MCF 10A (cell line): ENCODE measurements at places on chromosomes 6 and 20. TPM values are rescaled to one million over a fixed set of nuclear protein-coding genes. Genes with fewer than 3 reads are reported as not detected.

GRCh38 chr6:111874025-111874415 lies 768 bp upstream of the FYN start:
- no peak for DNase-seq

- DNase-seq = no peak
Measured at GRCh38 chr6:133128191-133128590, 113.0 kb upstream of the EYA4 start.

DNA sequence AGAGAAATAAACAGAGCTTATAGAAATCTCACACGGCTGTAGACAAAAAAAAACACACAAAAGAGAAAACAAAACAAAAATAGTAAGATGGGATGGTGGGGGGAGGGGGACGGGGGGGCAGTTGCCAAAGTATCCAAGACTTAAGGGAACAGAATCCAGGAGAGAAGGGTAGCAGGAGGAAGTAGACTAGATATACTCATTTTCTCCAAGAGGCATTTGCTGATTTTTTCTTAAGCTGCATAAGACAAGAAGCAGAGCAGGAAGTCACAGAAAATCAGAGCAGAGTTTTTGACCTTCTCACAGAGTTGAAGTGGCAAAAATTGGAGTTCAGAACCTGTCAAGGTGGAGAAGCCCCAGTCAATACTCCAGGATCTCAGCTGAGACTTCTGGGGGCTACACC lies 237.7 kb downstream of the HIVEP2 start:
- no peak for DNase-seq

ADAM33 gene
- not detected in 2 replicates for total RNA-seq

DNA sequence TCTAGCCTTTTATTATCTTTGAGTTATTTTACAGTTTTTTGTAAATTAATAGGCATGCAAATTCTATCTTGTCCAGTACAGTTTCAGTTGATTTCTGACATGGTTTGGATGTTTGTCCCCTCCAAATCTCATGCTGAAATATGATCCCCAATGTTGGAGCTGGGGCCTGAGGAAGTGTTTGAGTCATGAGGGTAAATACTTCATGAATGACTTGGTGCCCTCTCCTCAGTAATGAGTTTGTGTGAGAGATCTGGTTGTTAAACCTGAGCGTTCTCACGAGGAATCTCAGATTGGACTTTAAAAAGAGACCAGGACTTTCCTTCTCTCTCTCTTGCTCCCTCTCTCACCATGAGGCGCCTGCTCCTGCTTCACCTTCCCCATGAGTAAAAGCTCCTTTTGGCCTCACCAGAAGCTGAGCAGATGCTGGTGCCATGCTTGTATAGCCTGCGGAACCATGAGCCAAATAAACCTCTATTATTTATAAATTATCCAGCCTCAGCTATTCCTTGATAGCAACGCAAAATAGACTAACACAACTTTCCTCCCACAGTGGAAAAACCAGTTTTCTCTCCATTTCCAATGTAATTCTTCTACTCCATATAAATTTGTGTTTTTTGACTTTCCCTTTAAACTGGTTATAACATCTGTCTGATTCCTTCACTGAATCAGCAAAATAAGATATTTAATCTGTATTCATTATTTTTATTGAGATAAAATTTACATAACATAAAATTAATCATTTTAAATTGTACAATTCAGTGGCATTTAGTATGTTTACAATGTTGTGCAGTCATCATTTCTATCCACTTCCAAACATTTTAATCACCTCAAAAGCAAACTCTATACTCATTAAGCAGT lies 78.7 kb upstream of the PRSS16 start:
- peak; percentile 64 for DNase-seq

DNA sequence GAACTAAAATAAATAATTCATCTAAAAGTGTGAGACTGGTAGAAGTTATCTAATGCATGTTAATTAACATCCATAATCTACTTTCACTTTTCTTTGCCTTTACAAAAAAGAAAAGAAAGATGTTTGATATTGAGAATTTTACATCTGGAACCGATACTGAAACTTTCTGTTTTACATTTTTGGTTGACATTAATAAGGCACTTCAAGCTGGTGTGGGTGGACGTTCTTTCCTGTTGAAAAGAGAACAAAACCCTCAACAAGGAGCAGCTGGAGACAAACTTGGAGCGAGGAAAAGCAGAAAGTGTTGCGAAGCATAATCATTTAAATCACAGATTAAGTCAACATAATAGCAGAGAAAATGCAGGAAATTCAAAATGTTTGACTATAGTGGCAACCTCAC lies 575.2 kb upstream of the ADGRB3 start:
- no peak for DNase-seq

DNA sequence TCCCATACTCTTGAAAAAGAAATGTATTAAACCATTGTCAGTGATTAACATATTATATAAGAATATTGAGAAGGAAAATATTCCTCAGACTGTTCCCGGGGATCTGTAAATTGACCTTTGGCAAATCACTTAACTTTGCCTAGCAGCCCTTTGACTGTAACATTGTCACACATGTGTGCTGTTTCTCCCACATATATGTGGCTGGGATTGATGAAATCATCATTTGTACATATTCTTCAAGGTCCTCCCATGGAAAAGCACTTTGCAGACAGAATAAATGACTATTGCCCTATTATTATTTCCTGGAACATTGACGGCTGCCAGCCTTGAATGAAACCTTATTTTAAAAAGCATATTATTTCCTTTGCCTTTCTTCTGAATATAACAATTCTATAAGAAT lies 36.4 kb upstream of the TRERF1 start:
- DNase-seq = no peak

- DNase-seq = no peak
Measured at GRCh38 chr6:299104-299980, 7.1 kb downstream of the DUSP22 start.

TTBK1 gene
- total RNA-seq = not detected in 2 replicates

LGSN gene
- total RNA-seq = not detected in 2 replicates

- no peak for DNase-seq
Measured at GRCh38 chr20:4985658-4986057, 15.7 kb downstream of the SLC23A2 start.

- no peak for DNase-seq
Measured at GRCh38 chr6:3625980-3626563, 125.4 kb downstream of the PXDC1 start.

- DNase-seq = no peak
Measured at GRCh38 chr20:23079016-23079351, 7.1 kb downstream of the CD93 start.

GRCh38 chr6:23561732-23562131 lies 564.3 kb upstream of the NRSN1 start:
- no peak for DNase-seq

DNA sequence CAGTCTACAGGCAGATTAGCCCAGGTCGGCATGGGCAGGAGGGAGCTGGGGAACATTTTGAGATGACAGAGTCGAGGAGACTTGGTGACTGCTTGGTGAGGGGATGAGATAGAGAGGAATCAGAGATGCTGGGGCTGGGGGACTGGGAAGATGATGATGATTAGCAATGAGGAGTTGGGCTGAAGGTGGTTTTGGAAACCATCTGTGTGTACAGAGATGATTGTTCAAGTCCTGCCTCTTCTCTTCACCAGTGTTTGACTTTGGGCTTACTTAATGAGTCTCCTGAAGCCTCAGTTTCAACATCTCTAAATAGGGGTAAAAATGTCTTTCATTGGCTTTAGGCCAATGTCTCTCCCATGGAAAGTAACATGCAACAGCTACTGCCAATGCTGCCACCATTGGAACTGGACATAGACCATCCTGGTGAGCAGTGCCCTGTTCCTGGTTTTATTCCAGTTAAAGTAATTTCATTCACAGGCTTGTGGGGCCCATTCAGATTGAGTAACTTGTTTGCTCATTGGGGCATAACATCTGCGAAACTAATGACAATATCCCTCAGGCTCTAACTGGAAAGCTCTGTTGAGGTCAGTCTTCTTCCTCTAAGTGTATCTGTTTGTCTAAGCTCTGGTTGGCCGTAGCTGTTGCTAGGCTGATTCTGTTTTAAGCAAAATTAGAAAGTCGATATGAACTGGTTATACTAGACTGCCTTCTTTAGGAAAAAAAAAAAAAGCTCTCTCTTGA lies 99.1 kb downstream of the ARMC2 start:
- DNase-seq = peak; percentile 87

- no peak for DNase-seq
Measured at GRCh38 chr6:82330171-82330804, 33.3 kb upstream of the TPBG start.

RBM38 gene
- 5.1 and 5.8 TPM in 2 replicates for total RNA-seq

DNA sequence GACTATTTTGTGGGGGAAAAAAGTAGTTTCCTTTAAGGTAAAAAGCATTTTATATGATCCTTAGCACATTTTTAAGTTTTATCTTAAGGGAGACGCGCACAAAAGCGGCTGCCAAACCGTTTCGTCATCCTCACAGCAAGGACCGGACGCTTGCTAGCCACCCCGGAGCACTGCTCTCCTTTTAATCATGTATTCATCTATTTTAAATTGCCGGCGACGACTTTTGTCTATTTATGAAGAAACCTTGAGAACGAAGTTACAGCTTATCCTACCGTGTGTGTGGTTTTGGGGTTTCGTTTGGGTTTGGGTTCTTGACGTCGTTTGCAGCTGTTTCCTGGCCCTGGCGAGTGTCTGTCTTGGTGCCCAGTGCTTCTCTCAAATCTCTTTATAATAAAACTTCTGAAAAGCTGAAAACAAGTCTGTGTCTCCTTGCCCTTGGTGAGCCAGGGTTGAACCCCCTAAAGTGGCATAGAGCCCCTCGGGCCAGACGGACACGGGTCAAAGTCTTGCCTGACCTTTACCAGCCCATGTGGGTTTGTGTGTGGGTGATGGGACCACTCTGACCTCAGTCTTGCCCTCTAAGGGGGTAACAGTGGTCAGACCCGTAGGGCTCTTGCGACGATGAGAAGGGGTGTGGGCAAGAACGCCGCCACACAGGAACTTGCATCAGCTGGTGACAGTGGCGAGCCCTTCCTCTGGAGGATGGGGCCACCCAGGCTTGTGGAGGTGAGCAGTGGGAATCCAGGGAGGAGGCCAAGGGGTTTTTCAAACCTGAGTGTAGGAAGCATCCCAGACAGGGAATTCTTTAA lies 117.6 kb downstream of the JPH2 start:
- DNase-seq = no peak

GRCh38 chr20:856361-856775 lies 22.9 kb downstream of the FAM110A start:
- DNase-seq = peak; percentile 99

GRCh38 chr20:2088891-2089290 lies 12.7 kb upstream of the STK35 start:
- DNase-seq = no peak

CST7 gene
- not detected in 2 replicates for total RNA-seq
